NCI-H1105 (cell line): ENCODE measurements at places on chromosomes 3 and 15.
A peak's percentile ranks its signal among the peaks of the same experiment; 100 is the strongest.

DNA sequence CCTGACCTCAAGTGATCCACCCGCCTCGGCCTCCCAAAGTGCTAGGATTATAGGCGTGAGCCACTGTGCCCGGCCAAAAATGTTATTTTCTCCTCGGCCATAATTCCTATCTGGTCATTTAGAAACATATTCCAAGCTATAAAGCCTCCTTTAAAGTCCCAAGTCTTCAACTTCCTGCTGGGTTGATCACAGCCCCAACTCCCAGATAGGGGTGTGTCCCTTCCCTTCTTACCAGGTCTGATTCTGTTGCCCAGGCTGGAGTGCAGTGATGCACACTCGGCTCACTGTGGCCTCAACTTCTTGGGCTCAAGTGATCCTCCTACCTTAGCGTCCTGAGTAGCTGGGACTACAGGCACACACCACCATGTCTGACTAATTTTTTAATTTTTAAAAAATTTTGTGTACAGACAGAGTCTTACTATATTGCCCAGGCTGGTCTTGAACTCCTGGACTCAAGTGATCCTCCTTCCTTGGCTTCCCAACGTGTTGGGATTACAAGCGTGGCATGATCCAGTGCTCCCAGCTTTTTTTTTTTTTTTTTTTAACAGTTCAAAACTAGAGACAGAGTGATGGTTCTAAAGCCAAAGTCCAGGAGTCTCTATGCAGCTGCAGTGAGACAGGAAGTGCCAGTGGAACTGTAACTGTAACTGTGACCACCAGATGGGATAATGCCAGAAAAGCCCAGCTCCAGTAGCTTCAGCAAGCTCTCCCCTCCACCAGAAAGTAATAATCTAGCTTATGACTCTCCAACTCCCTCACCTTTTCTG lies 8.2 kb upstream of the PRKAR2A start:
- DNase-seq = no peak

- DNase-seq = peak; percentile 18
Measured at GRCh38 chr3:169041677-169042171, 621.8 kb downstream of the MECOM start.

GRCh38 chr15:90201130-90201943 lies at the start of gene SEMA4B:
SEMA4B (plus strand) TSS chr15:90201330; CDS start chr15:90201579, 249 bp downstream.
- DNase-seq = peak; percentile 33

- no peak for DNase-seq
Measured at GRCh38 chr3:41932464-41932863, 29.4 kb downstream of the ULK4 start.

GRCh38 chr3:36447061-36447460 lies 66.8 kb downstream of the STAC start:
- no peak for DNase-seq

GRCh38 chr15:22844421-22845288 lies 6.2 kb downstream of the NIPA2 start:
- DNase-seq = no peak

GRCh38 chr3:126995254-126995780 lies 12.4 kb downstream of the PLXNA1 start:
- DNase-seq = no peak

DNA sequence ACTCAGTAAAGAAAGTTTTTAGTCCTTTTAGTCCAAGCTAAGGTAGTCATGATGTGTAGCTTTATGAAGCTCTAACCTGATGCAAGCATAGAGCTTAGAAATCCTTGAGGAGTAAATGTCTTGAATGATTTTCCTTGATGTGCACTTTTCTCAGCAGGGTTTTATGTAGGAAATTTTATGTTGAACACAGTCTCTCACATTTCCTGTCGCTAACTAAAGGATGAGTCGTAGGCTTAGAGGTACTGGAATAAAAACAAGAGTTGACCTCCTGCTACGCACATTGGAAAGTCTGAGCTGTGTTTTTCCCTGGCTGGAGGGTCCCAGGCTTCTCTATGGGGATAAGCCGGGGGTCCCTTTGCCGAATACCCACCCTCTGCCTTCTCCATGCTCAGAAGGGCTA lies 34.7 kb upstream of the ZPLD1 start:
- DNase-seq = no peak

GRCh38 chr3:162165346-162165745 lies 668.7 kb downstream of the OTOL1 start:
- no peak for DNase-seq

GRCh38 chr3:53170325-53171063 lies 9.5 kb downstream of the PRKCD start:
- DNase-seq = no peak

- no peak for DNase-seq
Measured at GRCh38 chr3:157074490-157074889, 85.5 kb downstream of the CCNL1 start.

DNA sequence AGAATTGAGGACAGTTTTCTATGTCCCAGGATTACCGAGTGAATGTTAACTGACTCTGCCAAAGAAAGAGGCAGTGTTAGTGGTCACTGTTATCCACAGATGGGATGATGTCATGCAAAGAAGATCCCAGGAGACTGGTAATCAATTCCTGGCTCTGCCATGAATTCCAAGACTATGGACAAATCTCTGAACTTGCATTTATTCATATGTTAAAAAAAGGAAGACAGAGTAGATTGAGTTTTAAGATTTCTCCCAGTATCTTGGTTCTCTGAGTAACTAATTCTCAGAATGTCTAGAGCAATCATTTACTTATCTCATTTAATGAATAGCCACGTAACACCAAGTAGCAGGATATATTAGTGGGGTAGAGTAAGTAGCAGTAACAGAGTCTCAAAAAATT lies 11.5 kb upstream of the MAP3K13 start:
- DNase-seq = no peak

- DNase-seq = no peak
Measured at GRCh38 chr3:164360738-164361406, 717.4 kb downstream of the SI start.

GRCh38 chr3:36756269-36756668 lies 8.1 kb downstream of the DCLK3 start:
- no peak for DNase-seq

GRCh38 chr3:192351441-192351840 lies 375.9 kb downstream of the FGF12 start:
- no peak for DNase-seq

DNA sequence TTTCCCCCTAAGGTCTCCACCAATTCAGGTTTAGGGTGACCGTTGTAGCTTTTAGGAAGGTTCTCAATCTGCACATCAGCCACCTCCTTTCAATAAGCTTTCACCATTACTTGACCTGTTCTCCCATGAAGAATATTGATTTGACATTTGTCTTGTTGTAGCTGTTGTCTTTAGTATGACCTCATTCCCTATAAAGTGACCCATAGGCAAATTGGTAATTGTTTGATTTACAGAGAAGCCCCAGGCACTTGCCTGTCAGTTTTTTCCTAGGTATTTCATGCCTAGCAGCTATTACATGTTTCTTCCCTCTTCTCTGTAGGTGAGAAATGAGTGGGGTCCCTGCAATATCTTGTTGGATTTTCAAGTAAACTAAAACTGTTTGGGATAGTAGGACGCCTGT lies 36.0 kb downstream of the CHD2 start:
- no peak for DNase-seq

DNA sequence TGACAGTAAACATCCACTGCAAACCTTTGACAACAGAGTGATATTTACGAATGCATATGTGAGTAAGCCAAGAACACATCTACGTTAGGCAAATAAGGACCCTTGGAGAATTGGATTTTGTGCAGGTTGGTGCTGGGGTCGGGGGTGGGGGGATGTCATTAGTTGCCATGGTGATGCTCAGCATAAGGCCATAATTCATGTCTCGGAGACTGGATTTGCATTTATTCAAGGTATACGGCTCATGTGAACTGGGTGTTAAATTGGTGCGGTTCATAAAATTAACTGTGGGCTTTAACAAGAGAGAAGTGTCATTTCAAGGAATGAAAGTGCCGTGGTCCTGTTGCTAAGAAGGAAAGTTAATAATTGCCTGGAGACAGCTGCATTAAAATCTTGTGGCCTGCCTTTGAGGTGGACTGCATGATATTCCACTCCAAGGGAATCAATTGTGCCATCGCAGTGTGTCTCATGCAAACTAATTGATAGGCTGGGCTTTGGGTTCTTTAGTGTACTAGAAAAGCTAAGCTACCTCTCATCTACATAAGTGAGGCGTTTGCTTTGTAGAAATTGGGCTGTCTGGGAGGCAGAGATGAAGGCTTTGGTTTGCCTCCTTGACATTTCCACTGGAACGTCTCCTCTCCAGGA lies 228.9 kb upstream of the FEZF2 start:
- DNase-seq = no peak

DNA sequence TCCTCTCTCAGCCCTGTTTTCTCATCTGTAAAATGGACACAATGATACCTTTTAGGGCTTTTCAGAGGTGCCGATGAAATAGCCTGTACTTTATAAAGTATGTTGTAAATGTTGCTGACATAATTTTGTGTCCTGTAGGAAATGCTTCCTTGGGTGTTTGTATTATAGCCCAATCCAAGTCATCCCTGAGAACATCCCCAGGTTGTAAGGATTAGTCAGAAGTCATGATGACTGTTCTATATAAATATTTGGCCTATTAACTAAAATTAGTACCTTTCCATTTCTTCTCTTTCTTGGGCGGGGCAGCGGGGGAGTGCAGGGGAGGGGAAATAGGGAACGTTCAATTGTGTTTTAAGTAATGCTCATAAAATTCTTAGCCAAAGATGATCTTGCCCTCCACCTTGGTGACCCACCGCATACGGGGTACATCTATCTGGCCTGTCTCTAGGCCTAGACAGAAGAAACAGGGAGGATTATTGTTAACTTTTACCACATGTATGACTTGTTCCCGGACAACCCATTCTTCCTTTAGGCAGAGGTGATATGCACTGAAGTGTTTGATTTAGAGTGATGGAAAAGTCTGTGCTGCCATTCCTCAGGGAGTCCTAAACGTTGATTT lies 120.7 kb downstream of the VGLL4 start:
- DNase-seq = no peak

DNA sequence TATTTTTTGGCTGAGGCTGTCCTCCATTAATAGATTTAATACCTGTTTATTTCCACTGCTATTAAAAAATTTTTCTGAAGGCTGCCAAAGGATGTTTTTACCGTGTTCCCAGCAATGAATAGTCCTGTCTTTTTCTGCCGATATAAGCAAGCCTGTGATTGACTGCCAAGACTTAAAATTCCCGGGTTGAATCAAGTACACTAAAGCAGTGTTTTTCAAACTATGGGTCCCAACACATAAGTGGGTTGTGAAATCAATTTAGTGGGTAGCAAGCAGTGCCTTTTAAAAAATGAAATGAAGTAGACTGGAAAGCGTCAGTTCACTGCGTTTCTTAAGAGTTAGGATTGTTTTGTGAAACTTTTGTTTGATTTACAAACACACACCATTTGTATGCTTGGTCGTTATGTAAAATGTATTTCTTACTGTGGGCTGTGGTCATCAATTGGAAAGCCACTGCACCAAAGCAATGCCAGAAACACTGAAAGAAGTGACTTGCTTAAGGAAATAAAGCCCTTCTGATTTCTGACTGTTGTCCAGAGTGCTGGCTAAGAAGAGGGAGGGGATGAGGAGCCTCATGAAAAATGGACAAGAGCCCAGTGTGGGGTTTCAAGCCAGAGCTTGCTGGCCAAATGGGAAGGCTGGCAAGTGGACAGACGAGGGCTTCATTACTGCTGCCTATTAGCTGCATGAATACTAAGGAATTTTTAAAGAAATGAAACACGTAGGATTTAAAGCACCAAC lies 206.0 kb downstream of the THRB start:
- DNase-seq = no peak

DNA sequence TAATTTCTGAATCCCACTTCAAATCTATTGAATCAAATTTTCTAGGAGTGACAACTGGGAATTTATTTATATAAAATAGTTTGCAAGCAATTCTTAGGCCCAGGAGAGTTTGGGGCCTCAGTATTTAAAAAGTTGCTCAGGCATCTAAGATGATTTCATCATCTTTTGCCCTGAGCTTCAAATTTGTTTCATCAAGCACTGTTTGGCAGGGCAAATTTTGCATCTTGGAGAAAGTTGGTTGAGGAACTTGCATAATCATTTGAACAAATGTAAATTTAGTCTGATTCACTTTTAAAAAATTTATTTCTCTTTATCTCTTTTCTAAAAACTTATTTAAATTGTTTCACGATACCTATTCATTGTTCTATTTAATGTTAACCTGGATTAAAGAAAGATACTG lies 702.8 kb downstream of the SI start:
- no peak for DNase-seq

- no peak for DNase-seq
Measured at GRCh38 chr3:52171514-52172261, 17.5 kb upstream of the POC1A start.

- DNase-seq = no peak
Measured at GRCh38 chr3:197512691-197513571, 42.8 kb downstream of the BDH1 start.

DNA sequence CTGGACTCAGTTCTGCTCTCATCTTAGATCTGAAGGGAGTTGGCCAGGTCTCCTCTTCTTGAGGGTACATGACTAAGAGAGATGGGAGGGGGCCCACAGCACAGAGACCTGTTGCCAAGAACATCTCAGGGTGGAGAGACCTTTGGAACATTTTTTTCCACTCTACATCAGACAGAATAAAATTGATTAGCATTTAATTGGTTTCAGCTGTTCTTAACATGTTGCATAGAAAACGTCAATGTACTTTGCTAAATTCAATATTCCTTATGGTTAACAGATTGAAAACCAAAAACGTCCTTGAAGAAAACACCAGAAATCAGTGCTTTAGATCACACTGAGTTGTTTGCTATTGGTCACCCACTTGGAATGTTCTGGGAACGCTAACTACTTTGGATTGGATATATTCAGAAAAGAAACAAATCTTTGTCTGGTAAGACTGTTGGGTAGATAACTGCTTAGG lies 36.4 kb upstream of the FSTL1 start:
- DNase-seq = no peak

DNA sequence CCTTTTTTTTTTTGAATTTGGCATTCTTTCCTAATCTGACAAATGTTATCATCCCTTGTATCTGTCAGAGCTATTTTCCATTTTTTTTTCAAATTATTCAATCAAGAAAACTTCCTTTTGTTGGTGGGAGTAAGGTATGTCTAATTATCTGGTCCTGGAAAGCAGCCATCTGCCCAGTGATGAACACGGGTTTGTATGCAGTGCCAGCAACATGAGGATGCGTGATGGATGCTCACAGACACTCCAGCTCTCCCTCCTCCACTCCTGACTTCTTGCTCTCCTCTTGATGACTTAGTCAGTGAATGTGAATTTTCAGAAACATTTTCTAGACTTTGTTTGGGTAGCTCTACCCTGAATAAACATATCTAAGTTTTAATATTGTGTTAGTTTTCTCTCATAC lies 79.2 kb downstream of the IL1RAP start:
- DNase-seq = no peak

GRCh38 chr3:7270731-7271130 lies 409.8 kb downstream of the GRM7 start:
- DNase-seq = no peak

DNA sequence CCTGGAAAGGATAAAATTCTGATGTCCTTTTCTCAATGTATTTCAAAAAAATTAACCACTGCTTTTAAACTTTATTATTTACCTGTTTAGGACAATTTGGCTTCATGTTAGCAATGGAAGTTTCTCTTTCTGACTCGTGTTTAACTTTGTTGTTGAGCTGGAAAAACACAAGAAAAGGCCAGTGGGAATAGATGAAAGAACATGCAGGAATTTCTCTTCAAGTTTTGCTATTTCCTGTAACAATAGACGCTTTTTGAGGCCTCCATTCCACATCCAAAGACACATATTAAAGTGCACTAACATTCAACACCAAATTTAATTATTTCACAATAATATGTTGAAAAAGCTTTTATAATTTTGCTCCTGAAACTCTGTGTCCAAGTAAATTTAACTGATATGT lies 9.7 kb downstream of the RBMS3 start:
- no peak for DNase-seq
